ENCODE measurements at places on chromosomes 4 and X.
A peak's percentile ranks its signal among the peaks of the same experiment; 100 is the strongest.

DNA sequence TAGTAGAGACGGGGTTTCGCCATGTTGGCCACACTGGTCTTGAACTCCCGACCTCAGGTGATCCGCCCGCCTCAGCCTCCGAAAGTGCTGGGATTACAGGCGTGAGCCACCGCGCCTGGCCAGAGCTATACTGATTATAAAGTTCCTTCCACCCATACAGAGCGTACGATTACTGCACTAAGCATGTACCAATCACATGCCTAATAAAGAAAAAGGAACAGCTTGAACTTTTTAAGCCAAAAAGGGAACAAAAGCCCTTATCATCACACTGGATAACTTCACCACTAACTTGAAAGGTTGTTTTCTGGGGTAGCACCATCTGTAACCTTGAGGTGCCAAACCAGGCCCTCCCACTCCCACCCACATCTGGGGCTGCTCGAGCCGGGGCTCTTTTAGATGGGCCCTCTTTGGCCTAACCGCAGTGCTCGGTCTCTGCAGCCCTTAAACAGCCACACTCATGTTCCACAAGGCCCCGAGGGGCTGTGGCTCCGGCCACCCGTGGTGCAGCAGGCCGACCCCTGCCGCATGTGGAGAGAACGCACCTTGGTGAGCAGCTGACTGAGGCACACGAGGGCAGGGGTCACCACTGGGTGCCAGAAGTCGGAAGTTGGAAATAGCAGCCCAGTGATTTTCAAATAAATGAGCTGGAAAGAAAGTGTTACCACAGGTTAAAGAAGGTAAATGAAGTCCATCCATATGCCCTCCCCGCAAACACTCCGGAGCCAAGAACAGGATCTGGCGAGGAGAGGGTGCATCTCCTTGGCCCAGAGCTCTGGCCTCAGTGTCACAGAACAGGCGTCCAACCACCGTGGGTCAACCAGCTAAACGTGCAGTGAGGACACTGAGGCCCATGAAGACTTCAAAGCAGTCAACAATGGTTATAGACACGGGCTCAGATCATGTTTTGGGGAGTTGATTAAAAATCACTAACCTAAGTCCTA is 18.4 kb downstream of the NOP14 start:
- no peak for DNase-seq

DNA sequence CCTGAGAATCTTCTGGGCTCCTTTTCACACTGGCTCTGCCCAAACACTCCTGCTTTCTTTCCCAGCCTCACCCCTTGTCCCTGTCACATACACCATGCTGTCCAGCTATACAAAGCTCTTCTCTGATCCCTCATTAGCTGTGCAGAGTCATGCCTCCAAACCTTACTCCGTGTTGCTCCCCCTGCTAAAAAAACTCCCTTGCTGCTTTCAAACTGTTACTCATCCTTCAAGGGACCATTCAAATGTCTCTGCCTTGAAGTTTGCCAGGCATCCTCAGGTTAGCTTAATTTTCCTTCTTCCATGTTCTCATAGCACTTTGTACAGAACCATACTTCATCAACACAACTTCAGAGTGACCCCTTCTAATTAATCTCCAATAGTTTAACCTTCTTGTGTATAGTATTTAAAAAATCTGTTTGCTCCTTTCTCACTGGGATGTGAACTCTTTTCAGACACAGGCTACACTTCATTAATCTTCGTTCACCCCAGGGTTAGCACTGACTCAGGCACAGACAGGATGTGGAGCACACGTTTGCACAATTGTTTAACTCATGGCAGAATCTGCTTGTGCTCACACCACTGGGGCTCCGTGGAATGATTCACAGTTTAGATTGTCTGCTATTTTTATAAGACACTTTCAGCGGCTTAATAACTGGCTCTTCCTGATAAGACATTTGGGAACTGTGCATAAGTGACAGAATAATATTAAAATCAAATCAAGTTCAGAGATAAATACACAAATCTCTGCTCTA is 21.4 kb upstream of the SEL1L3 start:
- no peak for DNase-seq

DNA sequence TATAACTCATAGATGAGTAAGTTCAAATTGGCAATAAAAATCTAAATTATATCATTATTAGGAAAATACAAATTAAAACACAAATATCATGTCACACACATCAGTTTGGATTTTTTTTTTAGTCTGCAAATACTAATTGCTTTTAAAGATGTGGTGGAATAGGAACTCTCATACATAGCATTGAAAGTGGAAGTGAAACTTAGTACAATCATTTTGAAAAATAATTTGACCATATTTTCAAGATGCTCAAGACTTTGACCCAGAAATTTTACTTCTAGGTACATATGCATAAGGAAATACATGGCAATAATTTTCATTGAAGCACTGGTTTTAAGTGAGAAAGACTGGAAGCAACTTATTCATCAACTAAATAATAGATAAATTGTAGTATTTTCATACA is 147.5 kb upstream of the SMIM31 start:
- DNase-seq = no peak

GRCh38 chr4:86600007-86600653 is 6.0 kb downstream of the PTPN13 start:
- DNase-seq = no peak

DNA sequence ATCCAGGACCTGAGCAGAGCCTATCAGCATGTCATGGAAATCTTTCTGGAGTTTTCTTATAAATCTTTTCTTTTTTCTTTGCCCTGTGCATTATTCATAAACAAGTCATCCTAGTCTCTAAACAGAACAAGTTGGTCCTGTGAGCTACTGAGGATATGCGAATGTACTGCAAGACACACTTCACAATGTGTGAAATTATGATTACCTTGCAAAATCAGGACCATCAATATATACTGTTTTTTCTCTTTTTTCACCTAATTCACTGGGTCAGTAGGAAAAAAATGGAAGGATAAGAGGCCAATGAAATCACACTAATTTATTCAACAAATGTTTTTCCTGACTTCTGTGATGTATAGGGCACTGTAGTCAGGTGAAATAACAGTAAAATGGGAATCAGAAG is 14.4 kb upstream of the SORBS2 start:
- no peak for DNase-seq

DNA sequence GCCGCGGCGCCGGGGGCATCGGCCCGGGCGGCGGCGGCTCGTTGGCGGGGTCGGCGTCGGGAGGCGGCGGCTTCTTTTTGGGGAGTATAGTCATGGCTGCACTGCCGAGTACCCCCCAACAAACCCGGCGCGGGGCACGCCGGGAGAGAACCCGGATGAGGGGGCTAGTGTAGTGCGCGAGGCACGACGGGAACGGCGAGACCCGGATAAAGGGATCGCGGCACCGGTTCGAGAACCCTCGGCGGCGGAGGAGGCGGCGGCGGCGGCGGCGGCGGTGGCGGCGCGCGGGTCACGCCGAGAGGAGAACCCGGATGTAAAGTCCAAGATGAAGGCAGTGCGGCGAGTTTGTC is at the start of gene OTUD5:
Gene OTUD5 (minus strand): TSS at position 131 of the 350 bp plus-strand sequence. CDS start 37 bp downstream, at position 94.
- peak; percentile 79 for DNase-seq

- no peak for DNase-seq
Measured at GRCh38 chr4:109266236-109266635, 36.2 kb downstream of the COL25A1 start.

- DNase-seq = no peak
Measured at GRCh38 chrX:39665830-39666518, 431.8 kb downstream of the BCOR start.

DNA sequence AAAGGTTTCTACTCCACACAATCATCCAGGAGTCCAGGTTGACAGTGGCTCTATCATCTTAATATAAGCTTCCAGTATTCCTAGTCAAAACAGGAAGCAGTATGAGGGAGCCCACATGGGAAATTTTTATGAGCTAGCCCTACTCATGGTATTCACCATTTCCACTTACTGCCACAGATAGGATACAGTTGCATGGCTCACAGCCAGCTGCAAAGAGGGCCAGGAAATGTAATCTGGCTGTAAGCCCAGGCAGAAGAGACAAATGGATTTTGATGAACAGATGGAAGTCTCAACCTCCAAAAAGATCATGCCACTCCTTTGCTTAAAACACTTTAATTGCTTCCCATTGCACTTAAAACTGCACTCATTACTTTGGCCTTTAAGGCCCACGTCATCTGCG is 150.6 kb downstream of the ADAMTS3 start:
- DNase-seq = no peak

- no peak for DNase-seq
Measured at GRCh38 chr4:2741626-2742025, 14.5 kb downstream of the TNIP2 start.

GRCh38 chr4:95102162-95102790 is 344.5 kb downstream of the BMPR1B start:
- DNase-seq = no peak

DNA sequence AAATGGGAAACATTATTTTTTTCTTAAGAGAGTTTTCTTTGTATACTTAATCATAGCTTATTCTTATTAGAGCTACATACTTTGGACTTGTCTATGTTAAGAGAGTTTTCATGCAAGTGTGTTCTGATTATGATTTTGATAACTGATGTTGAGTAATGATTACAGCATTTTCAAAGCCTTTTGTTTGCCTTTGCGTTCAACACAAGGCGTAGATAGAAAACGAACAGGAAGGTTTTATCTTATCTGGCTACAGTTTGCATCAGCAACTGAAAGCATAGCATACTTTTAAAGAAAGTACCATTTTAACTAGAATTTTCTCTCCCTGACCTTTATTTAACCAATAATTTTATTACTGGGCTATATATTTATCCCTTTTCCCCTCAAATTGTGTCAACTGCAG is 51.6 kb upstream of the PDLIM5 start:
- DNase-seq = no peak

- DNase-seq = no peak
Measured at GRCh38 chrX:67922966-67923365, 379.1 kb downstream of the AR start.

DNA sequence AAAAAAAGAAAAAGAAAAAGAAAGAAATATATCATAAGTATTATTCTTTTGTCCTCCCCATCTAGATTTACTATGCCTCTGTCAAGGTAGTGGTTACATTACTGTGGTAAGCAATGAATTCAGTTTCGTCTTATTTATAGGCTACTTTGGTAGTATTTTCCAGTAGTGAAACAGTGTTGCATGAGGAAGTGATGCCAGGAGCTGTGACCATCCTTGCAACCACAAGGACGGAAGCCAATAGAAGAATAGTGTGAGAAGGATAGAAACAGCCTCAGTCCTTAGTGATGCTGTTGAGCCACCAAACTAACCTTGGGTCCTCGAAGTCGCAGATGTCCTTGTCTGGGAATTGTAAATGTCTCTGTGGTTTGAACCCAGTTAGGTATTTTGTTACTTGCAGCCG is 328.5 kb downstream of the PPP3CA start:
- DNase-seq = peak; percentile 62

GRCh38 chr4:35541888-35542213 is 702.5 kb downstream of the ARAP2 start:
- DNase-seq = no peak

GRCh38 chrX:71660562-71661416 is 6.6 kb upstream of the LOC101059915 start:
- no peak for DNase-seq

GRCh38 chr4:104451573-104451972 is 43.1 kb downstream of the CXXC4 start:
- no peak for DNase-seq

DNA sequence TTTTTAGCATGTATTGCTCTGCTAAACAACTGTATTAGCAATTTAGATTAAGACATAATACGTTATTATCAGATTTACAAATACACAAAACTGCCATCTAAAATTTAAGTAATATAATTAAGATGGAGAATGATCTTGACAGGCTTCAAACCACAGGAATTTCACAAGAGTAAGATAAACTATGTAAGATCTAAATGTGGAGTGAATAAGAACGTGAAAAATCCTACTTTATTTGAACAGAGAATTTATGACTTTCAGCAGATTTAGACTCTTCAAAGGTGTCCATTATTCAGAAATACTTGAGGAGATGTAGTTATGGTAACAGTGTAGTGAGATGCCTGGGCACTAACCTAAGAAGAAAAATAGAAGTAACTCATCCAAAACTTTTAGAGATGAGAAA is 73.2 kb downstream of the SLC4A4 start:
- no peak for DNase-seq

DNA sequence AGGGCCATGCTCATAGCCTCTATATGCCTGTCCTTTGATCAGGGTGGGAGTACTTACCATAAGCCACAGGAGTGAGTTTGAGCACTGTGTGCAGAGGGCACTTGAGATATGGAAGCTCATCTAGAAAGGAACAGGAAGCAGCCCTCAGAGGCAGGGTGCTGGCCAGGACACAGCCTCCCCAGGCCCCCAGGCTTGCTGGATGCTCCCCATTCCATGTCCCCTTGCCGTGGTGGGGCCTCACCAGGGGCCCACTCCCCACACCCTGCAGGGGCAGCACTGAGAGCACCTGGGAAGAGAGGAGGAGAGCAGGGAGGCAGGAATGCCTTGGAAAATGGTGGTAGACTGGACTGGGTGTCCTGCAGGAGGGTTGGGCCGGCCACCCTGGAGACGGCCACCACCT is 14.3 kb downstream of the TRO start:
- no peak for DNase-seq

- no peak for DNase-seq
Measured at GRCh38 chrX:72273718-72274117, 3.3 kb downstream of the RPS4X start.

DNA sequence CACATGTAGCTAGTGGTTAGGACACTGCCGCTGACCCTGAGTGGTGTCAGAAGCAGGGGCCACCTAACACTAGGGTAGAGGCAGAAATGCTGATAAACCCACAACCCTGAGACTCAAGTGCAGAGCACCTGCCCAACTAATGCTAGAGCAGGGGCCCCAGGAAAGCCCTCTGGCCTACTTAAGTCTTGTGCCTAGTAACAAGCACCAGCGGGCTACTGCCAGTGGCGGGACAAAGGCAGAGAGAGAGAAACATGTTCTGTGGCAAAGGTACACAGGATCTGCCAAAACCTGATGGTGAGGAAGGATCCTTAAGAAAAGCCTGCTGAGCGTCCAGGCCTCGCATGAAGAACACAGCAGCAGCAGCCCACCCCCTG is 172.4 kb downstream of the PRDM5 start:
- DNase-seq = no peak

DNA sequence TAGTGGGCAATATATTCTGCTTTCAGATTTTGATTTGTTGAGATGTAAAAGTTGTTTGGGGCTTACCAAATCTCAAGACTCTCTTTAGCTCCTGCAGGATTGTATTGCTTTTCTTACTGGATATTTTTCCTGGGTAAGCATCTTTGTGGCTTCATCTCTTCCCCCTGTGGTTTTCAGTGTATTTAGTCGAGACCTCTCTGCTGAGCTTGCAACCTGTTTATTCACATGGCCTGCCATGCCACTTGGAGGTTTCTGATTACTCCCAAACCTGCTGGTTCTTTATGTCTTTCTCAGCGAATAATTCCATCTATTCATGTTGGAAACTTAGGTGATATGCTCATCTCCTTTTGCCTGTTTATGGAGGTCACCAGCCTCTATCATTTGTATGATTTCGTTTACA is 10.9 kb downstream of the CCNG2 start:
- DNase-seq = no peak

DNA sequence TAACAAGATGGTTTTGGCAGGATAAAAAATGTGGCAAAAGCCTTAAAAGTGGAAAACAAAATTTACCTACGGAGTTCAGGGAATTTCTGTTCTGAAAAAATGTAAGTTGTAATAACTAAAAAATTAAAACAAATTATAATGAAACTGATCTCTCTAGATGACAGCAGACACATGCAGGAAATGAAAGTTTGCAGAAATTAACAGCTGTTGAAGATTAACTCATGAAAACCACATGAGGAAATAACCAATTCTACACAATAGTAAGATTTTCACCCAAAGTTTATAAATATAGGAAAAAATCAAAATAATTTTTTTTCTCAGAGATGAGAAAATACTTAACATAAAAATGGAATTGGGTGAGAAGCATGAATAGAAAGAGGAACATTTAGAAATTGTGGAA is 47.5 kb upstream of the UGT2B15 start:
- DNase-seq = no peak

- no peak for DNase-seq
Measured at GRCh38 chr4:41069838-41070237, 144.5 kb downstream of the APBB2 start.
